ENCODE measurements at places on chromosomes 3 and 15.

DNA sequence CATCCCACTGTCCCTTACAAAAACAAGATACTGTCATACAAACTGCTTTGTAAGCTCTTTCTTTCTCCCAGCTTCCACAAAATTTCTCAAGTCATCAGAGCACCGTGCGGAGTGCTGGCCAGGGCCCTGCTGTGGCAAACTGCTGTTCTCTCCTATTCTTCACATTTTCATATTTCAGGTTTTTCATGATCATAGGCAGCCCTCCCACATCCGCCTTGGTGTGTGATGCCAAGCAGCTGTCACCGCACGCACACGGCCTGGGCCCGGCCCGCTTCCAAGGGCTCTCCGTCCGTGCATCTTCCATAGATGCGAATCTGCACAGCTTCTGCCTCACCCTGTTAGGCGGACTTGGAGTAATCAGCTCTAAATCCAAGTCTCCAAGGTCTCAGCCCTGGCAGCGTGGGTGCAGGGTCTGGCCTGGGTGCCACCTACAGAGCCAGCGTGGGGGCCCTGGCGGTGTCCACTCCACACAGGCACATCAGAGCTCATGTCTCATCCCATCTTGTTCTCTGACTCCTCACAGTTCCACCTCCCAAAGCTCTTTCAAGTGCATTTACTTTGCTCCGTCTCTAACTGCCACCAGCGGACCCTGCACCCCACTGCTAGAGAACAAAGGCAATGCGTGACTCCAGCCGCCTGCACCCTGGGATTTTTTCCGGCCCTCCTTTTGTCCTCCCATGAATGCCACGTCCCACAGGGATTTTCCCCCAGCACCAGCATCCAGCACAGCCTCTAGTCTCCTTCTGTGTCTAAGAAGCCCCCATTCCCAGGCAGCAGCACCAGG, 27.2 kb downstream of the CYFIP1 start:
- DNase-seq: no peak

DNA sequence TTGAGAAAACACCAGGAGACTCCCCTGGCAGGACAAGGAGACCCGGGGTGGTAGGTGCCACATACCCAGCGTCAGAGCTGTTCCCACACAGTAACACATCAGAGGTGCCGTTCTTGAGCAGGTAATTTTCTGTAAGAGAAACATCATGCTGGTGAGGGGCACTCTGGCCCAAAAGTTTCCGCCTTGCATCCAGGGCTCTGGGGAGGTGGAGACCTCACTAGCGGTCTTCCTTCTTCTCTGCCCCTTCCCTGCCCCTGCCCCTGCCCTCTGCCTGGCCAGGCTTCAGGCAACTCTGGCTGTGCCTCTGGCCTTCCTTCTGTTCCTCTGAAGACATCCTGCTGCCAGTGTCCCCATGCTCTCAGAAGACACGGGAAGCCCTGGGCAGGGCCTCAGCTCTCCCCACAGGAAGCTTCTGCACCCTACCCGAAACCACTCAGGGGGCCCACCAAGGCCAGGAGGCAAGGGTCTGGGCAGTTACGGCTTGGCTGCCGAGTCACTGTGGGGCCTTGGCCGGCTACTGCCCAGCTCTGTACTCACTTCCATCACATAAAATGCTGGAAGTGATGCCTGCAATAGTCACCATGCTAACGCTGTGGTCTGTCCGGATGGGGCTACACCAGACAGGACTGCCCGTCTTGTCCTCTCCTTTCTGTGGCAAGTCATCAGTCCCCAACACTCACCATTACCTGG, 41.3 kb downstream of the SCN5A start:
- no peak for DNase-seq

- DNase-seq: no peak
Measured at GRCh38 chr3:100941041-100941440, 52.2 kb downstream of the ABI3BP start.

DNA sequence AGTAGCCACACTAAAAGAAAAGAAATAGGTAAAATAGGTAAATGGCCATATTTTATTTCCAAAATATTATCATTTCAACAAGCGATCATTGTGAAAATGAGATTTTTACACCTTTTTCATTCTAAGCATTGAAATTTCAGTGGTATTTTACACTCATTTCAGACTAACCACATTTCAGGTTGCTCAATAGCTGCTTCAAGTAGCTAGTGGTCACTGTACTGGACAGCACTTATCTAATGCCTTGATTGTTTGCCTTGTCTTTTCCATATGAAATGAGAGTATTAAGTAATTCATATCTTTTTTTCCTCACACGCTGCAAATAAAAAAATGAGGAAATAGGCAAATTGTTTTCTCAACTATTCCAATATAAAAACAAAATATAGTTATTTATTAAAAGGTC, 332.8 kb downstream of the NLGN1 start:
- no peak for DNase-seq

GRCh38 chr15:38662033-38662802, 97.6 kb upstream of the RASGRP1 start:
- no peak for DNase-seq
